ENCODE measurements at places on chromosomes 12 and 14.

DNA sequence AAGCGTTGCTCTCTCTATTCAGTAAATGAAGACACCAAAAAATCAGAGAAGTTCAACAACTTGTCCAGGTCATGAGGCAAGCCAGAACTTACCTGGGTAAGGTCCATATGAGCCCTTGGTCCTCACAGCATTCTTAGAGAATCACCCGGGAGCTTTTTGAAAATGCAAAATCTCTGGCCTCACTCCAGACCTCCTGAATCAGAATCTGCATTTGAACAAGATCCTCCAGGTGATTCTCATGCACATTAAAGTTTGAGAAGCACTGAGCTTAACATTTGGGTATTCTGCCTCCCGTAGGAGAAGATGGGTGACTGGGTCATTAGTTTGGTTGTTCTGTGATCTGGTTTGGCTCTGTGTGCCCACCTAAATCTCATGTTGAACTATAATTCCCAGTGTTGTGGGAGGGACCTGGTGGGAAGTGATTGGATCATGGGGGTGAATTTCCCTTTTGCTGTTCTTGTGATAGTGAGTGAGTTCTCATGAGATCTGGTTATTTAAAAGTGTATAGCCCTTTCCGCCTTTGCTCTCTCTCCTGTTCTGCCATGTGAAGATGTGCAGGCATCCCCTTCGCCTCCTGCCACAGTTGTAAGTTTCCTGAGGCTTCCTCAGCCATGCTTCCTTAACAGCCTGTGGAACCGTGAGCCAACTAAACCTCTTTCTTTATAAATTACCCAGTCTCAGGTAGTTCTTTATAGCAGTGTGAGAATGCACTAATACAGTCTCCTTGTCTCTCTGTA is 221.2 kb downstream of the RAD51B start:
- DNase-seq, result no peak

- DNase-seq, result no peak
These were observed 332.3 kb downstream of the TMEM121 start for GRCh38 chr14:105858676-105859025.

DNA sequence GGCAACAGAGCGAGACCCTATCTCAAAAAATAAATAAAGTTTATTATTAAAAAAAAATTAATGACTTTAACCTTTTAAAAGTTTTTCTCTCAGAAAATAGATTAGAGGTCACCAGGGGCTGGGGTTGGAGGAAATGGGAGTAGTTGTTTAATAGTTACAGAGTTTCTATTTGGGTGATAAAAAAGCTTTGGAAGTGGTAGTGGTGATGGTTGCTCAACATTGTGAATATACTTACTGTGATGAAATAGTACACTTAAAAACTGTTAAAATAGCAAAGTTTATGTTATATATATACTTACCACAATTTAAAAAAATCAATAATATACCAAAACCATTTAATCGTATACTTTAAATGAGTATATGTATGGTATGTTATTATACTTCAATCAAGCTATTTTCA is 59.6 kb downstream of the ARL6IP4 start:
- no peak for DNase-seq

DNA sequence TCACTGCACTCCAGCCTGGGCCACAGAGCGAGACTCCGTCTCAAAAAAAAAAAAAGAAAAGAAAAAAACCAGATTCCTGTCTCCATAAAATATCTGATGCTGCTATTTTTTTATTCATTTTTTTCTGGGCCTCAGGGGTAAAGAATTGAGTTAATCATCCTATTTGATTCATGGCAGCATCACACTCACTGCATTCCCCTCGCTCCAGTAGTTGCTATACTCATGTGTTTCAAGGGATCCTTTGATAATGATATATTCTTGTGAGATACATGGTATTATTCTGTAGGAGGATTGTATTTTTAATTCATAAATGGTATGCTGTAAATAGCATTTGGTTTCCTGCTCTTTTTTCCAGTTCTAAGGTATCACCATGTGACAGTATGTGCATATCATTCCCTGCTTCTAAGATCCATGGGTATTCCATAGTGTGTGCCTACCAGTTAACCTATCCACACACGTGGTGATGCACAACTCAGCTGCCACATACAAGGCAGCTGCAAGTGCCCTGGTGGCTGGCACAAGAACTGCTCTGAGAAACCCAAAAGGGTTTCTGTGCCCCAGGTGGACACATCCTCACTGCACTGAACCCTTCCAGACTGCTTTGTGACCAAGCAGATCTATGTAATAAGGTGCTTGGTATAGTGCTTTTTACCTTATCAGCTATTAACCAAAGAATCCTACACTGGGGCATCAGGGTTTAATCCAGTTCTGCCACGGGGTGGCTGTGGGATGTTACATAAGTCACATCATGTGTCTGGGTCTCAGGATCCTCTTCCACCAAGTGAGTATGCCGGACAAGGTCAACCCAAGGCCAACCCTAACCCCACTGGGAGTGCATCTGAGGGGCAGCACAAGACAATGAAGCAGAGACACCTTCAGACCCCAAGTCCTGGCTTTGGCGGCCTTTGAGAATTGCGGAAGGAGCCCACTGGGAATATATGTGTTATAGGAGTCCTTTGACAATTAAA is 74.6 kb downstream of the ZFP36L1 start:
- DNase-seq, result no peak

- no peak for DNase-seq
These were observed 210.8 kb downstream of the CNTN1 start for GRCh38 chr12:40903040-40903439.

Data from forelimb muscle (tissue), 1 donor.